ENCODE measurements at places on chromosomes 1 and 21.

GRCh38 chr1:77553568-77554291 lies 128.7 kb downstream of the ZZZ3 start:
- DNase-seq, result no peak

DNA sequence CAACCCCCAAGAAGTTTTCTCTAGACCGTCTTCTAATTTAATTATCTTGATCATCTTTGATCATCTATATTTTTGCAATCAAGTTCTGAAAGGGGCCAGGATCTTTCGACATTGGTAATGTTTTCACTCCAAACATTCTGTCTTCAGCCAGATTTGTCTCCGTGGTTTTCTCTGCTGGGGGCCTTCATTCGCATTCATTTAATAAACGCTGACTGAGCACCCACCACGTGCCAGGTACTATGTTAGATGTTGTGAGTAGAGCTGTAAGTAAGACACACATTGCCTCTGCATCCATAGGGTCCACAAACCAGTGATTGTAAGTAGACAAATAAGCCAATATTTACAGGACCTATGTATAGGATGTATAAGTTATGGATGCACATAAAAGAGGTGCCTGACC lies 134.5 kb upstream of the MROH9 start:
- no peak for DNase-seq

- no peak for DNase-seq
Measured at GRCh38 chr1:47596328-47596727, 158.5 kb downstream of the FOXD2 start.

DNA sequence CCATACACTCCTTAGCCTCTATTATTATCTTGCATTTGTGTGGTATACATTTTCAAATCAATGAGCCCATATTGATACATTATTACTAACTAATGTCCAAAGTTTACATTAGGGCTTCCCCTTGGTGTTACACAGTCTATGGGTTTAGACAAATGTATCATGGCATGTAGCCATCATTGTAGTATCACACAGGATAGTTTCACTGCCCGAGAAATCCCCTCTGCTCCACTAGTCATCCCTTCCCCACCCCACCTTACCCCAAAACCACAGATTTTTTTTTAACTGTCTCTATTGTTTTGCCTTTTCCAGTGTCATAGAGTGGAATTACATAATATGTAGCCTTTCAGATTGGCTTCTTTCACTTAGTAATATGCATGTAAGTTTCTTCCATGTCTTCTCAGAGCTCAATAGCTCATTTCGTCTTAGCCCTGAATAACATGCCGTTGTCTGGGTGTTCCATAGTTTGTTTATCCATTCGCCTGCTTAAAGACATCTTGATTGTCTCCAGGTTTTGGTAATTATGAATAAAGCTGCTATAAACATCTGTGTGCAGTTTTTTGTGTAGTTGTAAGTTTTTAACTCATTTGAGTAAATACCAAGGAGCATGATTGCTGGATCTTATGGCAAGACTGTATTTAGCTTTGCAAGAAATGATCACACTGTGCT lies 86.4 kb upstream of the LYST start:
- DNase-seq, result no peak

GRCh38 chr1:40717955-40718354 lies 26.5 kb downstream of the NFYC start:
- no peak for DNase-seq

- DNase-seq, result no peak
Measured at GRCh38 chr21:46340998-46341397, 17.0 kb downstream of the PCNT start.
